ENCODE measurements at places on chromosomes 2 and 18.

DNA sequence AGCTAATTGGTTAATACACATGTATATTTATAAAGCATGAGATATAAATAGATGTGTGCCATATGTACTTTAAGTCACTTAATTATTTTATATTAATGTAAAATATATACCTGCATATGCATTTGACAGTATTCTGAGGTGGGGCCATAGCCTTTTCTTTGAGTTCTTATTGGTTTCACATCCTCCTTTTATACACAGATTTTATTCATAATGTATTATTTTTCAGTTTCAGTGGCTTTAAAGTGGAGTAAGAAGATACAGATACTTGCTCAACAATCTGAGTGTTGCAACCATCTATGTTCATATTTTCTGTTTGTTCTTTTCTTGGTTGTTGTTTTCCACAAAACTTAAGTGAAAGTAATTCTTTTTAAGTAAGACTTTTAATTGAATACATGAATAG is 436.5 kb downstream of the RND3 start:
- DNase-seq = no peak

DNA sequence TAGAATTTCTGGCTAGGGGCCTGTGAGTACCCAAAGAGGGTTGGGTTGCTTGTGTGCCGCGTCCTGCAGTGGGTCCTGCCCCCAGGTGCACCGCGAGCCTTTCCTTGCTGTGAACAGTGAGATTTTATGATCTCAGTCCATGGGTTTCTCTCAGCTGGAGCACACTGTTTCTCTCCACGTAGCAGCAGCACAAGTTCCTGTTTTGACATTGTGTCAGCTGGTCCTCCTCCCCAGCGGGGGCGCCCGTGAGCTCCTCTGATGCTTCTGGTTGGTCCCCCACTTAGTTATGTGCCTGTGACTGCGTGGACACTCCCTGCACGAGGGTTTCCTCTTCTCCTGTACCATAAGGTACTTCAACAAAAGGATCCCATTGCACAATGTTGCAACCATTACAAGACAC is 29.8 kb downstream of the TSHZ1 start:
- DNase-seq = no peak

GRCh38 chr2:83971547-83971946 is 487.5 kb downstream of the SUCLG1 start:
- no peak for DNase-seq

DNA sequence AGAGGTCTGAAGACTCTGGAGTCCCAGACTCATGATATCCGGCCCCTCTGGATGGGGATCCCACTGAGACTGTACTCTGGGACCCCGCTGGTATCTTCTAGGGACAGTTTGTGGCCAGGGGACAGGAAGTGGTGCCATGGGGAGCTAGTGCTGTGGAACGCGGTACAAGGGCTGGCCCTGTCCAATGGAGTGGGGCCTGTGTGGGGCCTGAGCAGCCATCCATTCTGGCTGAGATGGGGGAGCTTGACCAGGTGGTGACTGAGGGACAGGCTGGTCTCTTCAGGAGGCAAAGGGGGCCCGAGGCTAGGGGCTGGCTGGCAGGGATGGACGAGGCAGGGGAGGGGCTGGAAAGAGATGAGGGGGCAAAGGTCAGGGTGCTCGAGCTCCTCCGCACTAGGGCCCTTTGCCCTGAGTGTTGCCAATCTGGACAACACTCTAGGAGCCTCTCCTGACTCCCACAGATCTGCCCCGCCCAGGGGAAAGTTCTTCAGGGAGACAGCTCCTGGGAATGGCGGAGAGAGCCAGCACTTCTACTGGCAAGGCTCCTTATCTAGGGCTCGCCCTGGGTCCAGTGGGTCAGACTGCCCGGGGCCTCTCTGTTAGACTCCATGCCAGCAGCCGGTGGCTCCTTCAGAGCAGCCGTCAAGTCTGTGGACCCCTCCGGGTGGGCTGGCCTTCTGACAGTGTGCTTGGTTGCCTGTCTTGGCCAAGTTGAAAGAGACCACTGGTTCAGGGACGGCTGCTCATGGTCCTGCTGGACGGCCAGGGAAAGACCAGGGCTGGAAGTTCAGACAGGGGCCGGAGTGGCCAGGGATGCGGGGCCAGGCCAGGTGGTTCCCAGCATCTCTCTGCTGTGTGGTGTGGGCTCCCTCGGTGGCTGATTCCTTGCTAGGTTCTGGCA is 12.3 kb downstream of the MALL start:
- no peak for DNase-seq

- no peak for DNase-seq
Observed at GRCh38 chr2:3132466-3132865, 245.2 kb downstream of the EIPR1 start.

DNA sequence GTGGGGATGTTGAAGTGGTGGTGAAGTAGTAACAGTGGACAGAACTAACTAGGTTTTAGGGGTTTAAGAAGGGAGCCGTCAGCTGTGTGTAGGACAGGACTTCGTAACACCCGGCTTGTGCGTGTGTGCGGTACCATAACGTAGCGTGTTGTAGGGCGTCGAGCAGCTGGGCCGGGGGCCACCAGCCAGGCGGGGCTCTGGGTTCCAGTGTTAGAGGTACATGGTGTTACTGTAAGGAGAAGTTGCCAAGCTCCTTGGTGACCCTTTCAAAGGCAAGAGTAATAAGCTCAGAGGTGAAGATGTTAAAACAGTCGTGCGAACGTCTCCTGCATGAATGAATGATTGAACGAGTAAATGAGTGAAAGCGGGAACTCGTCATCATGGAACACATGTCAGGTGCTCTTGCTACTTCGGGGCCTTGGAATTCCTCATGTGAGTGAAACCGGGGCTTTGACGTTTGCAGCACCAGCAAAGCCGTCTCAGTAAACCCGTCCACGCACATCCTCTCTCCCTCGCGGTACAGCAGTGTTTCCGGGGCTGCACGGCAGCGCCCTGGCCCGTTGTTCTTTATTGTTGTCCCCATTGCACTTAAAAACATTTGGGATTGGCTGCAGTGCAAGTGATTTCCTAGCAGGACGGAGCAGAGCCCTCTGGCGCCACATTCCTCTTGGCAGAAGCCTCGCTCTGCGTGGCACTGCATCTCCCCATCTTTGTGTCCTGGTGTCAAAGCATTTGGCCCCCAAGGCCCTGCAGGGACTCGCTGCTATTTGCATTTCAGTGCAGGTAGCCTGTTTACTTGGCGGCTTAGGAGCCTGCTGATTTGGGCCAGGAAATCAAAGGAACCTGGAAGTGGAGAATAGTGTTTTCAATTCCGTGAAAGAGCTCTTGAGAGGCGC is 115.0 kb downstream of the GBX2 start:
- DNase-seq = no peak

DNA sequence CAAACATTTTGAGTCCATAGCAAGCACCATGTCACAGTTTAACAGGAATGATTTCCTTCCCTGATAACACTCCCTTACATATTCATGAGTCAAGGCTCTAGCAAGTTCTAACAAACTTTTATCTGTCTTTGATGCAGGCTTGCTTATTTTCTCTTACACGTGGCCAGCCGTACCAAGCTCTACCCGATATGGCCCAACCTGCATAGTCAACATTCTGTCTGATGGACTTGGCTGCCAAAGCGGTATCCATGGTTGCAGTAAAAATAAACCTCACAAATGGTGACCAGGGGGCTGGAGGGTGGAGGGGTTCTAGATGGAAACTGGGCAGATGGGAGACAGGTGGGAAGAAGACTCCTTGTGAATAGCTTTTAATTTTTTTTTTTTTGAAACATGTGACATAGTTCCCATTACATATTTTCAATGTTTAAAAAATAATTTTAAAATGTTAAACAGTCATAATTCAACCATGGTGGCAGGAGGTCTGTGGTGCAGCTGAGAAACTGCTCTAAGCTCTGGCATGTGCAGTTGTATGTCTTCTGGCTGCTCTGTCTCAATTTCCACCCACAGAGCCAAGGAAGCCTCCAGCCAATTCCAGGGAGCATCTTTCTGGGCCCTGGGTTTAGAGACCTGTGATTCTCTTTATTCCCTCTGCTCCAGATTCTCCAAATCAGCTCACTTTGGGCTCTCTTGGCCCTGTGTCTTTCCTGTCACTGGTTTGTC is 20.7 kb upstream of the CXCR1 start:
- DNase-seq = no peak

- DNase-seq = no peak
Observed at GRCh38 chr18:44602845-44603244, 77.8 kb upstream of the SETBP1 start.

GRCh38 chr2:176115883-176116813 is at the start of gene HOXD10:
TSS of gene HOXD10 (plus strand) at chr2:176116778. CDS start at chr2:176116834, 56 bp downstream.
- peak; percentile 86 for DNase-seq

- no peak for DNase-seq
Observed at GRCh38 chr2:241692448-241692847, 5.8 kb upstream of the DTYMK start.

DNA sequence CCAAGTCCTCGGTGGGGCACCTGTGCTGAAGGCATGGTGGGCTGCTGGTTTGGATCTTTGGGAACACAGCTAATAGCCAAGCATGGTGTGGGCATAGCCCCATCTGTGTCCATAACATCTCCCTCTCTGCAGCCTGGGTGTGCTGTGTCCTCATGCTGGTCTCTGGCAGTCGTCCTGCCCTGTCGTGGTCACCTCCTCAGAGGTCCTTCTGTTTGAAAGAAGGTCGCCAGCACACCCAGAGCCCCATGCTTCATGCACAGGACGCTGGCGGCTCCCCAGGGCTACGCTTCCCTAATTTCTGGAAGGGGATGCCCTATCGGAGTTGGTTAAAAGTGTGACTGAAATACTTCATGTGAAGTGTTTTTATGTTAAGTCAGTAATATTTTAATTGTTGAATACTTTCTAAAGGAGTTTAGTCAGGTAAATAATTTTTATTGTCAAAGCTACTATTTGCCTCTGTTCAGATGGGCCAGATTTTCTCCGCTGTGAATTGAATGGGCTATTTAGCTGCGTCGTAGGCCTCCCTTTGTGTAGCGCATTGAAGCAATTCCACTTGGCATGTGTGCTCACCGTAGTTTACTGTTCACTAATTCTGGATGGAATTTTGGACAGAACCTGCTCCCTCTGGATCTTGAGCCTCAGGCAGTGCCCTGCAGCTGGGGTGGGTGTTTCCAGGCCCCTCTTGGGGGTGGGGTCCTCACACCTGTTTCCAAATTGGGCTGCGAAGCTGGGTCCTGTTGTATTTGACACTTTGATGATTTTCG is 81.9 kb downstream of the WDSUB1 start:
- DNase-seq = no peak

GRCh38 chr2:98881153-98881650 is 54.8 kb downstream of the CRACDL start:
- no peak for DNase-seq

DNA sequence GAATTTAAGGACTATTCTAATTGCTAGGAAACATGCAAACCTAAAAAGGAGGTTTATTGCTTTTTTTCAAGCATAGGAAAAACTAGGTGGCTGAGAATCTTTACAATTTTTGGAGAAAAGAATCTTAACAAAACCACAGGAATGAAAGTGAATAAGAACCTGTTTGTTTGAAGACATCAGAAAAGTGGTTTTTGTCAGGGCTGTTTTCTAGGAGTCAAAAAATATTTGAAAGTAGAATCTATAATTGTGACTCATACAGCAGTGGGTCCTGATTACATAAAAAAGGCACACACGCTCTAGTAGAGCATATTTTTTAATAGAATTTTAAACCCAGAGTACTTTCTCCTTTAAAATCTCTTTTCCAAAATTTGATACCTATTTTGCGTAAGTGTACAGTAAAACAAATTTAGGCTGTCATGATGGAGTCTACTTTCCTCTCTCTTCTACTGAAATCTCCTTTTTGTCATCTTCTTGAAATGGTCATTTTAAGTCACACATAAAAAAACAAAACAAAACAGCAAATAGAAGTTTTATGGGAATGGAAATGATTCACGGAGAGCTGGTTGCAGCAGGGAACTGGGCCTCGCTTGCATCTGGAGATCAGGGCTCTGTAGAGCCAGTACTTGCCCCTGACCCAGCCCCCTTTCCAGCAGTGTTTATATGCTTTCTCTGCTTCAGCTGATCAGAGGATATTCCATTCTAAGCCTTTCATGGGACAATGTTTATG is 59.1 kb upstream of the PELI1 start:
- no peak for DNase-seq

- DNase-seq = no peak
Observed at GRCh38 chr2:128452024-128452411, 133.3 kb upstream of the HS6ST1 start.

GRCh38 chr2:162044586-162044985 is 29.4 kb downstream of the DPP4 start:
- no peak for DNase-seq

DNA sequence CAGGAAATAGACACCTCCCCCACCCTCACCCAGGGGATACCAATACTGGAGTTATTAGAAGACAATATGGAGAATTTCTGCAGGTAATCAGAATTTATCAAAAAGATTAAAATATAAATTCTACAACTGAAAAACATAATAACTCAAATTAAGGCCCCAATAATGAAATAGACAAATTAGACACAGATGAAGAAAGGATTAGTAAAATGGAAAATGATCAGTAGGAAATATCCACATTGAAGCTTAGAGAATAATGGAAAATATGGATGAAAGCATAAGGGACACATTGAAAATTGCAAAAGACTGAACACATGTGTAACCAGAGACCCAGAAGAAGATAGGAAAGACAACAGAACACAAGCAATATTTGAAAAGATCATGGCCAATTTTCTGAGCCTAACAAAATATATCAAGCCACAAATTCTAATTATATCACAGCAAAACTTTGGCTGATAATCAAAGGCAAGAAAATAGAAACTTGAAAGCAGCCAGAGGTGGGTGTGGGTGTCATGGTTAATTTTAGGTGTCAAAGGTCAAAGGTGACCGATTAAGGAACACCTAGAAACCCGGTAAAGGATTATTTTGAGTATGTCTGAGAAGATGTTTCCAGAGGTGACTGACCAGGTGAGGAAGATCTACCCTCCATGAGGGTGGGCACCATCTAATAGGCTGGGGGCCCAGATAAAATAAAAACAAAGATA is 28.2 kb downstream of the BOK start:
- DNase-seq = no peak

GRCh38 chr2:155157711-155158110 is 459.2 kb downstream of the KCNJ3 start:
- DNase-seq = no peak

- DNase-seq = no peak
Observed at GRCh38 chr18:28690836-28691495, 514.0 kb upstream of the CDH2 start.

DNA sequence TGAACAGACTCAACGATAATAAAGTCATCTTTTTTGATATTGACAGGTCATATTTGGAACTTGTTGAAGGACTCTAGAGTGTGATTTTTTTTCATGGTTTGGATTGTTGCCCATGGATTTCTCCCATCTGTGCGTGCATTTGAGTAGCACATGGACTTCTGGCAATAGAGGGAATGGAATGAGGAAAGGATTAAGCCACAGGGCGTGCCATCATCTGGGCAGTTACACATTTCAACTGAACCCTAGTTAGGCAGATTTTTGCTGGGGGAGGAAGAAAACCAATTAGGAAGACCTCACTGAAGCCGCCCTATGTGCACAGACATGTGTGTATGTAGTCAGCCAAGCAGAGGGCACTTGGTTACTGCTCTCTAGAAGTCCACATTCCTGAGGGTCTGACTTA is 72.6 kb downstream of the TPGS2 start:
- no peak for DNase-seq
